ENCODE measurements at places on chromosomes 4 and X.
A peak's percentile ranks its signal among the peaks of the same experiment; 100 is the strongest.

GRCh38 chr4:26719954-26720552, 136.2 kb downstream of the TBC1D19 start:
- DNase-seq = peak; percentile 35

- no peak for DNase-seq
Observed at GRCh38 chr4:182875453-182876405, 41.5 kb downstream of the DCTD start.

DNA sequence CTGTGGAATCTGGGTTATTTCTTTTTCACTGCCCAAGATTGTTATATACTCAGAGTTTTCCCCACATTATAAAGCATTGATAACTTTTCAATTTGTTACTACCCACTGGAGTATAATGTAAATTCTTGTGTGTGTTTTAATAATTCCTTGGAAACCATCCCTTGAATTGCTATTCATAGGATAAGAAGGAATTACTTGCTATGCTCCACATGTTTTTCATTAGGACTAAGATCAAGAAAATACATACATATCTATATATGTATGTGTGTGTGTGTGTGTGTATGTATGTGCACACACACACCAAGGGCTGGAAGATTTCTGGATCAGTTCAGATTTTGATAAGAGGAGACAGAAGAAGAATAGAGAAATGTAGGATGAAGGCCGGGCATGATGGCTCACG, 206.4 kb upstream of the JADE1 start:
- no peak for DNase-seq

DNA sequence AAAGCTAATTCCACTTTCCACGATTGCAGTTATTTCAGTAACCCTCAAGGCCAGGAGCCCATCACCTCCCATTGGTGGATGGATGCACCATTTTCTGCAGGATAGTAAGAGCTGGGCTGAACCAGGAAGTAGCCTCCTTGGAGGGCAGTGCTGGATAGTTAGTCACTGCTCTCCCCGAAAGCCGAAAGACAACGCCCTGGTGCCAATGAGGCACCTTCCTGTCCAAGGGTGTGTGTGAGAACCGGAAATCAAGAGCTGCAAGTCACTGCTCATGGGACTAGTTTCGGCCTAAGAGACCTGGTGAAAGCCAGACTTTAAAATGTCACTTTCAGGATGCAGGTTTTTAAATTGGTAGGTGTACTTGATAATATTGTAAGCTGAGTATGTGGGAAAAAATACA, 203.8 kb upstream of the HS3ST1 start:
- peak; percentile 86 for DNase-seq

DNA sequence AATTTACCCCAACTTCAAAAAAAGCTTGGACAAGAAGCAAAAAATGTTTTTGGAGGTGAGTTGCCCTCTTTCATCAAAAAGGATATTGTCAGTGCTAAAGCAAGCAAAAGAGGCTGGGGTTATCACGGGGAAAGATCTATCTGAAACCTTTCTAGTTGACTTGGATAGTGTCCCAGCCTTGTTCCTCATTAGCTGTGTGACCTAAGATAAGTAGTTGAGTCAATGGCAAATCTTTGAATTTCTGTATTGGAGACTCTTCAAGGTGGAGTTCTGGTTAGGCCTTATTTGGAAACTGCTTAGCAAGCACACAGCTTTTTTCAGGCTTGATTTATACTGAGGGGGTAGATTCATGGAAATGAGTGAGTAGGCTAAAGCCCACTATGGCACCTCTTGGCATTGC, 271.6 kb downstream of the GRIA3 start:
- DNase-seq = no peak

DNA sequence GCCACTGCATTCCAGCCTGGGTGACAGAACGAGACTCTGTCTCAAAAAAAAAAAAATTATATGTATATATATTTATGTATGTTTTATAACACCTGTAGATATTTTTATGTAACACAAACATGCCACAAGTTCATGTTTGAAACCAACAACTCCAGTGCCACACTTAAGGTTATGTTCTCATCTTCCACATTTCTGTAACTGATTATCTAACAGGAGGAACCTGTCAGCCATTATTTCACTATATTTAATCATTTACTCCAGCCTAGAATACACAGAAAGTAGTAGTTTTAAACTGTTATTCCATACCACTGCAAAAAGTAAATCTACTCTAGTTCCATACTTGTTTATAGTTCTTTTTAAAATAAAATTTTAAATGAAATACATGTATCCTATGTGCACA, 32.3 kb downstream of the MCUB start:
- DNase-seq = no peak

- no peak for DNase-seq
Observed at GRCh38 chr4:175961604-175962003, 104.0 kb upstream of the WDR17 start.

GRCh38 chrX:71143508-71143907, 1.1 kb upstream of the NLGN3 start:
- DNase-seq = no peak

DNA sequence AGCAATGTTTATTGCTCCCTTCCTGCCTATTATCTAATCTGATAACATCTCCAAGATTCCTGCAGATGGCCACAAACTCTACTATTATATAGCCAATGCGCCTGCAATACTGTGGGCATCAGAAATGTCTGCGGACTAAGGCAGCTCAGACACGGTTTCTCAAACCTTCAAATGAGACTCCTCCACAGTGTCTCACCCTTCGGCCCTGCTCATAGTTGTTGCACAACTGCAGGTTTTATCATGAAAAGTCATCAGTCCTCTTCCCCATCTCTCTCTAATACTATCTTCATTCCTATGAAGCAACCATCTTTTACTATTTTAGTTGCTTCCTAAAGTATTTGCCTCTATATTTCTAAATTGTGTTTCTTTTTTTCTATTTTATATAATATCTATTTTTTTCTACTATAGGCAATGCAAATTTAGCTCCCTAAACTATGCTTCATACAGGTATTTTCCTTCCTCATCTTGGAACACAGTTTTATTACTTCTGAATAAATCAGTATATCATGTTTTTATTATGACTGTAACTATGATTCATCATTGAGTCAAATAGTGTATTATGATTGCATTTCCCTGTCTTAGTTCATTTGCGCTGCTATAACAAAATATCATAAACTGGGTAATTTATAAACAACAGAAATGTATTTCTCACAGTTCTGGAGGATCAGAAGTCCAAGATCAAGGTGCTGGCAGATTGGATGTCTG, 129.7 kb upstream of the EDNRA start:
- DNase-seq = peak; percentile 52

DNA sequence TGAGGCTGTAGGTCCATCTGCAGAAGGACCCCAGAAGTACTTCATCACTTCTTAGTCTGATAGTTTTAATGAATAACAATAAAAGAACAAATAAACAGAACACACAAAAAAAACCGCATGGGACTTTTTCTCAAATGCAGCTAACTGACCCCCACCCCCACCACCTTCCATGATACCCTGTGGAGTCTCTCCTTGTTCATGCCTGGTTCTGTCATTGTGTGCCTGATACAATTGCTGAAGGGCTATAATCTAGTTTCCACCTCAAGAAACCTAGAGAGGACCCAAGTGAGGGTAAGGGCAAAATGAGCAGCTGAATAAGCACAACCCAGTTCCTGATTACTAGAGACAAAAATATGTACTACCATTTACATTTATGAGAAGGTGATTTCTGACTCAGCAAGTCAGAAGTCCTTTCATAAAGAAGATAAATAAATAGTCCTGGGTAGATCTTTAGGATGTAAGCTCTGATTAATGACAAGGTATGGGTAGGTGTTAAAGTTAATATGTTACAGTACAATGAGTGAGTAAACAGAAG, 155.1 kb downstream of the TMA16 start:
- DNase-seq = no peak

DNA sequence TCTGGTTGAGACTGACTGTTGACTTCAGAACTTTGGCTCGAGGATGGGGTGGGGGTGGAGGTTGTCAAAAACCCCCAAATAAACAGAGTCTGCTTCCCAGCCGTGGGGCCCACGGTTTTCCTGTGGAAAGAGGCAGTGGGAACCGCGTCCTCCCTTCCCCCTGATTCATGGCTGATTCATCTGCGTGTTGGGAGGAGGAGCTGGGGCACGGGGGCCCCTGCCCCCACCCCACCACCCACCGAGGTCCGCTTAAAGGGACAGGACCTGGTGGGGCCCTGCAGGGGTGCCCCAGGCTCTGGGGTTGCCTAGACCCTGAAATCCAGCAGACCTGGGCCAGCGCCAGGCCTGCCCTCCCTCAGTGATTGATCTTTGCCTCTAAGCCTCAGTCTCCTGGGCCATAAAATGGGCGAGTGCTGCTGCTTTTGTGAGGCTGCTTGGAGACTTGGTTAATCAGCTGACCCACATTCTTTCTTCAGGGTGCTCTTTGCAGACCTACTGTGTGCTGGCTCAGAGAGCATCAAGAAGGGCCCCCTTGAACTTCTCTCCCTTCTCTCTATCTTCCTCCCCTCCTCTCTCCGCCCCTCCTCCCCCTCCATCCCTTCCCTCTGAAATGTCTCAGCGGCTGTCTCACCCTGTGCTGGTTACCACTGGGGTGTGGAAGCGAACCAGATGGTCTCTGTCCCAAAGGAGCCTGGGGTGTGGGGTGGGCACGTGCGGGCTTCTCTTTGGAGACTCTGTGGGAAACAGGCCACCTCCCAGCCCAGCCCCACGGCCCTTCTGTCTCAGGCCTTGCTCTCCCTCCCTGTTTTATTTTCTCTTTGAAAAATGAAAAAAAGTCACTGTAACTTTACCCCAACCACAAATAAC, 9.1 kb downstream of the HTRA3 start:
- peak; percentile 55 for DNase-seq

DNA sequence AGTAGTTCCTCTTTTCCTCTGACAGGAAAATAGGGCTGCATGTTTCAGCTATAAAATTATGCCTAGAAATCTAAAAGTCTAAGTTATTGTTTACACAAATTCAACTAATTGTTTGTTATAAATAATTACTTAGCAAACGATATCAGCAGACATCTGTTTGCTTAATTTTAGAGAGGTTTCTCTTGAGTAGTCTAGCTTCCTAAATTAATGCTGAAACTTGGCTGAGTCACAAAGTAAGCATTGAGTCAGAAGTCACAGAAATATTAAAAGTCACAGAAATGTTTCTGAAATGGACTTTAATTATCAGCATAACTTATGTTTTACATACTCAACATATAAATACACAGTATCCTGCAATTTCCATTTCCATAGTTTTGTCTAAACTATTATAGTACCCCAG, 1044.0 kb downstream of the CCSER1 start:
- DNase-seq = peak; percentile 23

DNA sequence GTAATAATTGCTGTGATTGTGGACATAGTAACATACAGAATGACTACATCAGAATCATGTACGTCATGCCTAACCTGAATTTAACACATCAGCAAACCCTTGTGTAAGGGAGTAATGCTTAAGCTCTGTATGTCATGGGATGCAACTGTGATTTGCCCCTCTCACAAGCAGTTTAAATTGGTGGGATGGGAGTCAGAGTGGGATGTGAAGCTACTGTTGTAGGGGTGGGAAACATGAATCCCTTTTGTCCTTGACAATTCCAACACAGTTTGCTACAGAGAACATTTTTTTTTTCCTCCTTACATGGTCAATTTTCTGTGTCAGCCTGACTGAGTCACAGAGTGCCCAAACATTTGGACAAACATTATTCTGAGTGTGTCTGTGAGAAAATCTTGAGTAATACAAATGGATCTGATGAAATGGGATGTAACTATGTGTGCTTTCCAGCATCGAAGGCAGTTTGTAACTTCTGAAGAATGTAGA, 392.8 kb downstream of the GPM6A start:
- peak; percentile 90 for DNase-seq

DNA sequence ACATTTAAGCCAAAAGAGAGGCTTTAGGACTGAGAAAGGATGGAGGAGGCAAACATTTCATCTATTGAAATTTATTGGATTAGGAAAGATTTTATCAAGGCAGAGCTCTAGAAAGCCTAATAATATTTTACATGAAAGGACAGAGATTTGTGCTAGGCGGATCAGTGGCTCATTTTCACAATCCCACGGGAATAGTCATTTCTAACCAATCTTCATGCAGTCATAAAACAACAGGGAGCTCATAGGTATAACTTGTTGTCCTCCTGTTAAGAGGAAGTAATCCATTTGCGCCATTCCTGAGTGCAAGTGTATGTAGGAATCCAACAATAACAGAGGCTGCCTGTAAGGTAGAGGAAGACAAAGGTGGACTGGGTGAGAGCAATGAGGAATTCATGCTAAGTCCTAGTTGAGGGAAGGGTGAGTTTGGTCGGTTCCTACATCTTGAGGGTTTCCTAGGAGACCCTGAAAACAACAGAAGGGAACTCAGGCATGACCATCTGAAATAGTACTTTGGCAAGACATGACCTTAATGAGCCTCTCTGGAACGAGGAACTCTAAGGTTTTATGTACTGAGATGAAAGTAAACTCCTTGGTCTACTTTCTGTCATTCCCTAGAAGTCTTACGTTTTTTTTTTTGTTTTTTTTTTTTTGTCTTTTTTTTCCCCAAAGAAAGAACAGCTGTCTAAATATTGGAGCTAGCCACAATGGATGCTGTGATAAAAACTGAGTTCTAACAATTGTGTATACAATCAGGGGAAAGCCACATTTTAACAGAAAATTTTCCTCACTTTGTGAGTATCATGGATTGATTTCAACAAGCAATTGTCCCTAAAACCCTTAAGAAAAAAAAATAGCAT, 89.7 kb downstream of the GEMIN8 start:
- no peak for DNase-seq

DNA sequence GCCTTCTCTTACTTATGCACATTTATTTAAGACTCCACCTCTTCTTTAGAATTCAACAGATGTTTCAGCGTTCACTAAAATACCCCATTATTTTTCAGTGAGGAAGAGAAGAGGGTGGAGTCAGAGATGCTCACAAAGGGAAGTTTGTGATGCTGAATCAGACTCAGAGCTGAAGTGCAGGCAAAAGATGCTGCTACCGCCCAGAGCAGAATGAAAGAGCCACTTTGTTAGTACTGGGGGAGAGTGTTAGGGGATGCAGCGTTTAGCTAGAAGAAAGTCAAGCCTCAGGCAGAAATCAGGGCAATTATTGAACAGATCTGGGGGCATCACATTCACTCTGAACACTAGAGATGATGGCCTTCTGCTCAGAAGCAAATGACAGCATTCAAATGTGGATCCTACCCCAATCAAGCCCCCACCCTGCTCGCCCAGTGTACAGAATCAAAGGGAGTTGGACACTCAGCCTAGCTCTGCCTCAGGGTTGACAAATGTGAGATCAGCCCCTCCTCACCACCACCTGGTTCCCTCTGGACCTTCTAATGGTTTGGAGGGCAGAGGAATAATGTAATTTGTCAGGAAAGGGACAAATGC, 138.3 kb downstream of the UNC5C start:
- no peak for DNase-seq

- DNase-seq = peak; percentile 36
Observed at GRCh38 chrX:44035571-44035970, 62.4 kb upstream of the NDP start.

GRCh38 chrX:154779261-154779660, 16.6 kb downstream of the DKC1 start:
- no peak for DNase-seq

GRCh38 chrX:132270021-132270420, 50.8 kb upstream of the RAP2C start:
- no peak for DNase-seq

GRCh38 chrX:120120223-120120622, 4.5 kb upstream of the RHOXF1 start:
- no peak for DNase-seq
